Right forelimb (tissue), 1 donor: ENCODE measurements at places on chromosomes 13 and 19.

DNA sequence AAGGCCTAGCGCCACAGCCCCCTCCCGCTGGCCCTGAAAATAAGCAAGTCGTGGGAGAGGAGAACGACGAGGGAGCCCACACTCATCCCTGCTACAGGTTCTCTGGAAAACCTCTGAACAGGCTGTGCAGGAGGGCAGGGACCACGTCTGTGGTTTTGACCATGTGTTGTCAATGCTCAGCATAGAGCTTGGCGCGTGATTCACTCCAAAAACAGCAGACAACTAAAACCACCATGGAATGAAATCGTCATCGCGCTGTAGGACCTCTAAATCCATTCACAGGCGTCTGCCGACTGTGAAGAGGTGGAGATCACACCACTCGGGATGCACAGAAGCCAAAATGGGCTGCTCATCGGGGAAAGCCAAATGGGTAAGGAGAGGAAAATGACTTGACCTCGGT lies 121.3 kb downstream of the COL4A1 start:
- DNase-seq = no peak

- DNase-seq = peak; percentile 60
These were observed 1.2 kb downstream of the ZSWIM4 start for GRCh38 chr19:13796301-13797057.

- DNase-seq = no peak
These were observed 94.3 kb downstream of the INSR start for GRCh38 chr19:7199613-7200533.

DNA sequence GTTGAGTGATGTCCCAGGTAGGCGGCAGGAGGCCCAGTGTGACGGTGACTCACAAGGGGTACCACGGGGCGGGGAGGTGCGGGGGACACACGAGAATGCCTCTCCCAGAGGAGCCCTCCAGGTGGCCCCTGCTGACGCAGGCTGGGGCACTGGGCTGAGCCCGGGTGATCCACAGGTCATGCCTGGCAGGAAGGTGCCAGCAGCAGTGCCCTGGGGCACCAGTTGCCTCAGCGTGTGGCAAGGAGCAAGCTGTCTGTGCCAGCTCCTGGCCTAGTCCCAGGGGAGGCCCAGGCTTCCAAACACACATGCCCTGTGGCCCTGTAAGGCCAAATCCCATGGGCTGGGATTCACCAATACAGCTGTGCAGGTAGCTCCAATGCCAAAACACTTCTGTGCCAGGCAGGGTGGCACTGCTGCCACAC lies 28.0 kb downstream of the AKT2 start:
- no peak for DNase-seq

DNA sequence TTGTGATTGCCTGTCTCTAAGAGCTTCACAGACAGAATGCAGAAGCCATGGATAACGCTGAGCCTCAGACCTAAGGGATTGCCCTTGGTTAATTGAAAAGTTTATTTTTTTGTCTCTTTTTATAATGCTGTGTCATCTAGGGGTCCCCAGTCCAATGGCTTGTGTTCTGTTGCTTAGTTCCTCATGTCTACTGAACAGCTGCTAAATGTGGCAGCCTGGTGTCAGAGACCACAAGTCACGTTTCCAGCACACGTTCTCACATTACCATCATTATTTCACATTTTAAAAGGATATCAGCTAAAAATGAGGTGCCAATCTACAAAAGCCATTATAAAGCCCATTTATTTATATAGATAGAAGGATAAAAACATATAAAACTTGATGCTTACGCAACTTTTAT lies 1362.0 kb downstream of the PCDH9 start:
- DNase-seq = no peak

DNA sequence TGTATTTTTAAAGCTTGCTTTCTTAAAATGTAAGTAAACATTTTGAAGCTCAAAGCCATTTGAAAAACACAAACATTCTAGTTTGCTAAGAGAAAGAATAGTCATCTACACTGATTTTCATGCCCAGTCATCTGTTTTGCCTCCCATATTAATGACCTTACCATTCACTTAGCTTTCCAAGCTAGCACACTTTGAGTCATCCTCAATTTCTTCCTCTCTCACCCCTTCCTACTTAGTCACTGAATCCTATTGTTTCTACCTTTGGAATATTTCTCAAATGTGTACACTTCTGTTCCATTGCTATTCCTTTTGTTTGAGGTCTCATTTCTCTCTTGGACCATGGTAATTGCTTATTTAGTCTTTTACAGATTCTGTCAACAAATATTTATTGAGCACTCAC lies 7.3 kb upstream of the HS6ST3 start:
- no peak for DNase-seq

GRCh38 chr13:96090240-96091101 lies 564 bp downstream of the HS6ST3 start:
- peak; percentile 57 for DNase-seq

GRCh38 chr13:96834626-96835025 lies 159.7 kb downstream of the OXGR1 start:
- no peak for DNase-seq

DNA sequence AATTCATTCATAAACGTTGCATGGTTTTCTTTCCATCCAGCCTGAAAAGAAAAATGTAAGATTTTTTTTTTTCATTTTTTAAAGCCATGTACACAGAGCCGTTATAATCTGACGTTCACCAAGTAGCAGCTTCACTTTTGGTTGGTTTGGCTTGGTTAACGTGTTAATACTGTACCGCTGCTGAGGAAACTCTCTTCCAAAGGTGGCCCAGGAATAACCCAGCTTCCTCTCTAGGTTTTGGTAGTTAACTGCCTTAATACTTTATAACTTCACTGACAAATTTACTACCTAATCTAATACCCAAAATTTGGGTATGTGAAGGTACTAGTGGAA lies 1.7 kb downstream of the INTS6 start:
- DNase-seq = no peak

GRCh38 chr13:80603351-80603750 lies 262.4 kb upstream of the SPRY2 start:
- no peak for DNase-seq

DNA sequence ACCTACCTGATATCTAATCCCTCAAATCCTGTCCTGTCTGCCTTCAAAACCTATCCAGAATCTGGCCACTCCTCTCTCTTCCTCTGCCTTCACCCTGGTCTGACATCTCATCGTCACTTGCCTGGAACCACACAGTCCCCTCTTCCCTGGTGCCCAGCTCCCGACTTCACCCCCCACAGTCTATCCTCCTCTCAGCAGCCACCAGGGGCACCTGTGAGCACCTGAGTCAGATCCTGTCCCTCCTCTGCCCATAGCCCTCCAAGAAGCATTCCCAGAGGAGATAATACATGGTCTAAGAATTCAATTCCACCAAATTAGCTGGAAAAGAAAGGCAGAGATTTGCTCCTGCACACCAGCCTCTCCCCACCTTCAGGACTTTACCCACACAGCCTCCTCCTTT lies 48.9 kb downstream of the ZNRF4 start:
- DNase-seq = no peak

DNA sequence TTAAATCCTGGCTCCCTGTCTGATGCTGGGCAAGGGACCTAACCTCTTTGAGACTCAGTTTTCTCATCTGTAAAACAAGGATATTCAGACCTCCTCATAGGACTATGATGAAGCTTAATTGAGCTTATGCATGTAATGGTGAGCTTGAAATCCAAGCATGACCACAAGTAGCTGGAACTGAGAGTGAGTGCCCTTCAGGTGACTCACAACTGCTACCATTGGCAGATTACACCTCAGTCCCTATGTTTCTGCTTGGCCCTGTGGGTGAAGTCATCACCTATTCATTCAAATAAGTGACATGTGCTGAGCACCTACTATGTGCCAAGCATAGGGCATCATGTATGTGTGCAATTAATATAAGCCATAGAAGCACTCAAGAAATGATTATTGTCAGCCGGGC lies 25.7 kb downstream of the NOVA2 start:
- DNase-seq = no peak

DNA sequence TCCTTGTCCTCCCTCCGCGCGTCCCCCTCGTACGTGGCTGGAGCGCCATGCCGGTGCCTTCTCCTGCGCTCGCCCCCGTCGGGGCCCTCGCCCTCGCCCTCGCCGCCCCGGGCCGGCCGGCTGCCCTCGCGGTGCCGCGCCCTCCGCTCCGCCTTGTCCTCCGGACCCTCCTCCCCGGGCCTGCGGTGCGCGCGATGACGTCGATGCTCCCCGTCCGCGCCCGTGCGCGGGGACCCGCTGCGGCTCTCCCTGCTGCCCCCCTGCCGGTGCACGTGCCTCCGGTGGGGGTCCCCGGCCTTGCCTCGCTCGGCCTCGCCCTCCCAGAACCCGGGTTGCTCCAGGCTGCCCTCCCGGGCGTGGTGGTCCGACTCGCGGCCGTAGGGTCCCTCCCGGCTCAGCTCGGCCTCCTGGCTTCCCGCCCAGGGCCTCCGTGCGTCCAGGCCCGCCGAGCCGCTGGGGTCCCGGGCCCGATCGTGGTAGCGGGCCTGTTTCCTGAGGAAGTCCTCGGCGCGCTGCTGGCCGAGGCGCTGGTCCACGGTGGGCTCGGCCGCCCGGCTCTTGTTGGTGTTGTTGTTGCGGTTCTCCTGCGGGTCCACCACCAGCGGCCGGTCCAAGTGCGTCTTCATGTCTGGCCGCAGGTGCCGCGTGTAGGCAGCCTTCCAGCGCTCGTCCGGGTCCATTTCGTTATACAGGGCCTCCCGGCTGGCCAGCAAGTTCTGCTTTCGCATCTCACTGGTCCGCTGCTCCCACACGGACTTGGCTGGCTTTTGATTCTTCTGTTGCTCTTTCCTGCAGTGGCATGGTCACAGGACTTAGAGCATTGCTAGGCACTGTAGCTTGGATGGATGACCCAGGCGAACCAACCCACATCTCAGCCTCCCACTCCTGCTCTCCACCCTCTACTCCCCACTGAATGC lies 148.6 kb downstream of the IER2 start:
- no peak for DNase-seq

- peak; percentile 42 for DNase-seq
These were observed 56.1 kb upstream of the F7 start for GRCh38 chr13:113049521-113049941.

DNA sequence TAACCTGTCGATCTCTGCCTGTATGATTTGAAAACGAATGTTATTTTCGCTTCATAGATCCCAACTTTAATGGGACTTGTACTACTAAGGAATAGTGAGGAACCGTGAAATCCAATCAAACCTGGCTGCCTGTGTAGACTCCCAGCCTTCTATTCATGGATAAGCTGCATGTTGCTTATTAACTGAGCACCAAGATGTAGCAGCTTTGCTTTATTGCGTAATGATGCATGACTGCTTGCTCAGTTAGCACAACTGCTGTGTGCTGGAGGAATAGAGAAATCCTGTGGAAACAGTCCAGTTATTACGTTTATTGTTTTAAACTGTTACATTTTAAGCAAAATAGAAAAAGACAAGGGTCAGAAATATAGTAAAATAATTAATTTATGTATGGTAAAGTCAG lies 108.2 kb downstream of the SHISA2 start:
- no peak for DNase-seq

DNA sequence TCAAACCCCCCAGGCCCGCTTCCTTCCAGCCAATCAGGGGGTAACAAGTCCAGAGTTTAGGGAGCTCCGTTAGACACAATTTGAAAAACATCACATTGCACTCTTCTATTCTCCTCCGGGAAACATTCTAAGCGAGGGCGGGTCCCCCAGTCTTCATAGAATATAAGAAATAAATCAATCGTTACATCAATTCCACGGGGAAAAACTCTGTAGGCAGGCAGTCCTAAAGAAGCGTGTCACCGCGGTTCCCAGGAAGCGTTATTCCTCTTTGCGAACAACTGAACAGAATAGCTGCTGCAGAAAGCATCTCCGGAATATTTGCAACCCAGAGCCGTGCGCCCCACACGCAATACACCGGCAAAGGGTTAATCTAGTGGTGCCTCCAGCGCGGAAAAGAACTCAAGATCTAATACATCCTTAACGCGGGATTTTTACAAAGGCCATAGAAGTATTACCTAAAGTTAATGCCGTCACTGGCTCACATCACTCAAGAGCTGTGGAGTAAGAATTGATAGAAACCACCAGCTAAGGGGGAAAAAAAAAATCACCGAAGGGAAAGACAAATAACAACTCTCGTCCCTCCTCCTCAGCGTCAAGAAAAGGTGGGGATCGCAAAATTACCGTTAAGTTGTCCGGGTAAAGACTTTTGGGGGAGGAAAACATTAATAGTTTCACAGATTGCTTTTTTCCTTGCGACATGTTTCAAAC lies 65.1 kb downstream of the KCNRG start:
- DNase-seq = peak; percentile 74

- DNase-seq = no peak
These were observed 686.3 kb downstream of the FGF9 start for GRCh38 chr13:22357132-22357531.

- no peak for DNase-seq
These were observed 13.0 kb downstream of the SLC7A10 start for GRCh38 chr19:33212436-33213172.

DNA sequence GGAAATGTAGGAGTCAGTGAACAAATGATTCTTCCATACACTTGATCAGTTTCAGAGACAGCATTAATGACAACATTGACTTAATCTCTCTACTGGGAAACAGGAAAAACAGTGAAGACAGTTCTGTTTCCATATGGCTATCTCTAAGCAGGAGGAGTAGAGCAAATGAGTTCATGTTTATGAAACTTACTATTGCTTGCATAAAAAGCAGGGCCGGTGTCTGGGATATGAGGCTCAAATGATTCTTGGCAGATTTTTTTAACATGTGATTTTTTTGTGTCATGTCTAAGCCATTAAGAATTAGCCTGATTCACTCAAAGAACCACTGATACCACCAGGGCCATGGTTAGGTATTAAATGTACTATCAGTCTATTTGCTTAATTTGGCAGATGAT lies 141.9 kb downstream of the SLC7A1 start:
- DNase-seq = no peak

GRCh38 chr19:52648336-52649016 lies 10.3 kb upstream of the ZNF83 start:
- no peak for DNase-seq

- no peak for DNase-seq
These were observed 6.3 kb downstream of the TTYH1 start for GRCh38 chr19:54421521-54421920.

GRCh38 chr13:37136187-37136586 lies 30.7 kb upstream of the CSNK1A1L start:
- DNase-seq = no peak

GRCh38 chr19:10979951-10980381 lies 19.1 kb downstream of the SMARCA4 start:
- no peak for DNase-seq

- no peak for DNase-seq
These were observed 1.9 kb upstream of the NKPD1 start for GRCh38 chr19:45162608-45163143.

GRCh38 chr19:19276851-19277250 lies 3.8 kb upstream of the TM6SF2 start:
- no peak for DNase-seq

DNA sequence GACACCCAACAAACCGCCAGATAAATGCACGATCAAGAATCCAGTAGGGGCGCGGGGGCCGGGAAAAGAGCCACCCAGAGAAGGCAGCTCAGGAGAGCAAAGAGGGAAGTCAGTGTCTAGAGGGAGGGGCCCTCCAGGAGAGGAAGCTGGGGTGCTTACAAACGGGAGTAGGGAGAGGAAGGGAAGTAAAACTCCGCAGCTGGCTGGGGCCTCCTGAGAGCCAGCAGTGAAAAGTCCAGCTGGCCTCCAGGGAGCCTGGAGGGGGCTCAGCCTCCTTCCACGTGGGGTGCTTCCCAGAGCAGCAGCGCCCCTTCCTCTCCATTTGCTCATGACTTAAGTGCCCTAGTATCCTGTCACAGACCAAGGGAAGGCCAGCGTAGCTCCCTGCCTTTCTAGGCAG lies 51.8 kb downstream of the TMED1 start:
- no peak for DNase-seq
